SK-N-DZ (cell line): ENCODE measurements at places on chromosomes 11 and 22.

DNA sequence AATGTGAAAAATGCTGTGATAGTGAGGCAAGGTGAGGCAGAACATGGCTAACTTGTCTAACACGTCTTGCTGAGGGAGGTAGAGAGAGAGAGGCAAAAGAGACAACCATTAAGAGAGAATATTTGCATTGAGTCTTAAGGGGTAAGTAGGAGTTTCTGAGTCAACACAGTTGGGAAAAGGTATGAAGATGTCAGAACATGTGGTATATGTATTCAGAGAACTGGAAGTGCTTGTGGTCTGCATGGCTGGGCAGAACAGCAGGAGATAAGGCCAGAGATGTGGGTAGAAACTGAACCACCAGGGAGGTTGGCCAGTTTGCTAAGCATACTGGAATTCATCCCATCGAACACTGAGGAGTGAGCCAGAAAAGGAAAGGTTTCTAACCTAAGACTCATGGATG is 25.0 kb upstream of the SLC5A1 start:
- no peak for DNase-seq

DNA sequence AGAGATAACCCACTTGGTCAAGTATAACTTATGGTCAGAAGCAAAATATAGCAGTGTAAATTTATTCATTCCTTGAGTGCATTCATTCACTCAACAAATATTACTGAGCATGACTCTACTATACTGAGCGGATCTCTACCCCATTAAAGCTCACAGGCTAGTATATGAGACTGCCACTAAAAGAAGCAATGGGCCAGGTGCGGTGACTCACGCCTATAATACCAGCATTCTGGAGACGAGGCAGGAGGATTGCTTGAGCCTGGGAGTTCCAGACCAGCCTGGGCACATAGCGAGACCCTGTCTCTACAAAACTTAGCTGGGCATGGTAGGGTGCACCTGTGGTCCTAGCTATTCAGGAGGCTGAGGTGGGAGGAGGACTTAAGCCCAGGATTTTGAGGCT is 197.6 kb upstream of the BLID start:
- DNase-seq, result no peak

DNA sequence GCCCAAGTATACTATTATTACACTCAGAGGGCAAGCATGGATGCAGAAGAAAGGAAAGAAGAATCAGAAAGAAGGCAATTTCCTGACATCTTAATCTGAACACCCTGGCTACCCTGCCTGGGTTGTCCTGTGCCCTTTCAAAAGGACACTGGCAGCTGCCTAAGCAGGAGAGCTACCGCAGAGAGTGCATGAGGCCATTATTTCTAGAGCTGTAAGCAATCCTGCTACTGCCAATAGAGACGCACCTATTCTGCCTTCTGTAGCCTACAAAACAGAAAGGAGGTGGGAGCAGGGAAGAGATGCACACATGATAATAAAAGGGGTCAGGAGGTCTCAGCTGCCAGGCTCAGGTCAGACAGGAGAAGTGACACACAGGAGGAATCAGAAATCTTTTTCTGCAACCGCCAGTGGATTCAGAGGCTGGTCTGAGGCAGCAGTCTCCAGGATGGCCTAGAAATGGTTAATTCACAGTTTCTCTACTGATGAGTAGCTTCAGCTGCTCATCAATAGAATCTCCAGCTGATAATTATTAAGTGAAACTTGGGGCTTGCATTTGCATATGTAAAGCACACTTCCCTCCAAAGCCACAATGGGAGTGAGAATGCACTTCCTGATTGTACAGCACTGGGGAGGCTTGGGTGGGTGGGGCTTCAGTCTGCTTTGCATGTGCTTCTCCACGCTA is 253.9 kb downstream of the LARGE1 start:
- peak; percentile 25 for DNase-seq

DNA sequence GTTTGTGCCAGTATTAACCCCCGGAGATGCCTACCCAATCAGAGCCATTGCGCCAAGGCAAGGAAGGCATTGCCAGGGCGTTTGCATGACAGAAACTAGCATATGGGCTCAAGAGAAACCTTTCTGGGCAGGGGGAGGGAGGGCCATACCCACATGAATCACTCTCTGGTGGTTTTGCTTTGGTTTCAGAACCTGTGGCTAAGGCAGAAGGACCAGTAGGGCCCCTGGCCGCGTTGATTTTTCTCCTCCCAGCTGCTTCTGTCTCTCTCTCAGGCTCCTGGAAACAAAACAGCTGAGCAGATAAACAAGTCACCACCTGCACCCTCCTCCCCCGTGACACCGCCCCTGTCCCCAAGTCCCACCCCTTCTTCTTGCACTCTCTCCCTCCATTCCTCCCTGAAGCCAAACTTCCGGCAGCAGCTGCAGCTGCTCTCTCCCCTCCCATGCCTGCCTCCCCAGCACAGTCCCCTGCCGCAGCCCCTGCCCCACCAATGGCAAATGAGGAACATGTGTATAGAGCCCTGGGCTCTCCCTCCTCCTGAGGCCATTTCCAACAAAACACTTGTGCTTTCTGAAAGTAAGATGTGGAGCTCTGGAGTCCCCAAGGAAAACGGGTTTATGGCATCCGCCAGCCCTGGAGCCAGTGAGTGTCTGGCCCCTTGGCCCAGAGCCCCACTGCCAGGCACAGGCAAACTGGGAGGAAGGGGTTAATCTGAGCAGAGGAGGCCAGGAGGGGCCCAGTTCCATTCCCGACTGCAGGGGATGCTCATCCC is 39.0 kb upstream of the ADA2 start:
- peak; percentile 89 for DNase-seq

GRCh38 chr11:131691181-131692041 is 321.0 kb downstream of the NTM start:
- no peak for DNase-seq

DNA sequence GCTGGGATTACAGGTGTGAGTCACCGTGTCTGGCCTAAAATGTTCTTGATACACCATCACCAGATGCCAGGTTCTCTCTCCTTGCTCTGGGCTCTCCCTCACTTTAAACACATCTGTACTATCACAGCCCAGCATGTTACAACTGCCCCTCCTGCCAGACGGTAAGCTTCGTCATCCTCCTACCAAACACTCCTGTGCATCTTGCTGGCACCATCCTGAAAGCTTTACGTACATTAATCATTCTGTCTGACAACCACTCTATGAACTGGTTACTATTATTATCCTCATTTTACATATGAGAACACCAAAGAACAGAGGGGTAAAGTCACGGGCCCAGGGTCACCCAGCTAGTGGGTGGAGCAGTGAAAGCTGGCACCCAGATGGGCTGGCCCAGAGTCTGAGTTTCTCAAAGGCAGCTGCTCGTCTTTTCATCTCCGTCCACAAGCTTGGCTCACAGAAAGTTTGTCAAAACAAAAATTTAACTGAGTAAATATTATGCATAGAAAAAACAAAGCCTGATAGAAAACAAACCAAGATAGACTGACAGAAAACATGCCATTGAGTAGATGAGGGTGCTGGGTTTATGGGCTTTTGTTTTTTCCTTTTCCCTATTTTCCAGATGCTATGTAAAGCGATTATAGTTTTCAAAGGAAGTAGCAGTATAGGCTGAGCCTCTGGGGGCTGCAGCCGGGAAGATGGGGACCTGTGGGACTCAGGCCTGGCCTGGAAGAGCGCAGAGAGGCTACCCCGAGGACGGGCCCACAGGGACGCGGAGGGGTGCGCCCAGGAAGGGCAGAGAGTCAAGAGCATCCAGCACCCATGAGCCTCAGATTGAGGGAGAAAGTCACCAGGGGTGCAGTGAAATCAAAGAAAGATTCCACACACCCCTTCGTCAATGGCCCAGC is 9.5 kb downstream of the PLA2G6 start:
- DNase-seq, result no peak

- DNase-seq, result no peak
Measured at GRCh38 chr11:132719684-132720083, 812.6 kb downstream of the OPCML start.

GRCh38 chr11:94526645-94527438 is 14.6 kb downstream of the C11orf97 start:
- DNase-seq, result no peak

DNA sequence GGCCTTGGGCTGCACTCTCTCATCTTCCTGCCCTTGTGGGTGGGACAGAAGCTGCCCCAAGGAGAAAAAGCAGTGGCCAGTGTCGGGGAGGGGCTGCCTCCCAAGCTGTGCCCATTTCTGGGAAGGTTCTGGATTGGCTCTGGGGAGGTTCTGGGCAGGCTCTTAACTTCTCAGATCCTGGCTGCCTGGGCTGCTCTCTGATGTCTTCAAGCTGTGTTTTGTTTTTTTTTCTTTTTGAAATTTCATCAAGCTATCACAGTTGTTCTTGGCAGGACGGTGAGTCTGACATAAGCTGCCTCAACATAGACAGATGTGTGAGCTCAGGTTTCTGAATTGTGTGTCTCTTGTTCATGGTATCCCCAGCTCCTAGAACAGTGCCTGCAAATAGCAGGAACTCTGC is 1032.0 kb downstream of the BRD1 start:
- DNase-seq, result no peak

- DNase-seq, result peak; percentile 87
Measured at GRCh38 chr11:69636512-69637197, 4.3 kb upstream of the CCND1 start.
